ENCODE measurements at places on chromosomes 5 and 9.

- no peak for DNase-seq
These were observed 1.9 kb upstream of the SLC44A1 start for GRCh38 chr9:105242557-105242956.

- DNase-seq: no peak
These were observed 631.9 kb downstream of the SLCO4C1 start for GRCh38 chr5:101664071-101664791.

DNA sequence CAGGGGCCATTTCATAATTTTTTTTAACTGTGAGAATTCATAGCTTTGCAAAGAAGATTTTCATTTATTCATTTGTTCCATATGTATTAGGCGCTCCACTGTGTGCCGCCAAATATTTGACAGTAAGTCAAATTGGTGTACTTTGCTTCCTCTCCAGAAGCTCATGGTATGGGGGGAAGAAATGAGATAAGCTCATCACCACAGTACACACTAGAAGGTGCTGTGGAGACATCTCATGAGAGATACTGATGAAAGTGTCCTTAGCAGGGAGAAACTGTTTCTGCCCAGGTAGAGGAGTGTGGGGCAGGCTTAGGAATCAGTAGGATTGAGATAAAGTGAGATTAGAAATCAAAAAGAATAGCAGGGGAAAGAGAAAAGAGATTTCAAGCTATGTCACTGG lies 136.2 kb downstream of the CDH6 start:
- DNase-seq: no peak

GRCh38 chr5:179309751-179310320 lies 35.4 kb downstream of the ADAMTS2 start:
- DNase-seq: no peak

Data from stimulated activated CD8-positive, alpha-beta memory T cell treated with anti-CD3 and anti-CD28 coated beads, Interleukin-4, amount 100 ng/mL, for 1 hour (primary cell).